ENCODE measurements at places on chromosomes 6 and 20.

- no peak for DNase-seq
Observed at GRCh38 chr20:24016607-24017457, 28.3 kb upstream of the GGTLC1 start.

- peak; percentile 82 for DNase-seq
Observed at GRCh38 chr6:45421709-45422502, 44.2 kb upstream of the SUPT3H start.

GRCh38 chr6:33868141-33868540, 64.3 kb upstream of the MLN start:
- no peak for DNase-seq

- DNase-seq, result peak; percentile 74
Observed at GRCh38 chr6:28863604-28864325, 60.0 kb downstream of the TRIM27 start.

- DNase-seq, result no peak
Observed at GRCh38 chr20:49684335-49684997, 29.2 kb downstream of the B4GALT5 start.

- DNase-seq, result no peak
Observed at GRCh38 chr20:61310954-61311353, 58.9 kb downstream of the CDH4 start.

- DNase-seq, result peak; percentile 89
Observed at GRCh38 chr6:116251568-116252384, 2.1 kb downstream of the TSPYL4 start.

DNA sequence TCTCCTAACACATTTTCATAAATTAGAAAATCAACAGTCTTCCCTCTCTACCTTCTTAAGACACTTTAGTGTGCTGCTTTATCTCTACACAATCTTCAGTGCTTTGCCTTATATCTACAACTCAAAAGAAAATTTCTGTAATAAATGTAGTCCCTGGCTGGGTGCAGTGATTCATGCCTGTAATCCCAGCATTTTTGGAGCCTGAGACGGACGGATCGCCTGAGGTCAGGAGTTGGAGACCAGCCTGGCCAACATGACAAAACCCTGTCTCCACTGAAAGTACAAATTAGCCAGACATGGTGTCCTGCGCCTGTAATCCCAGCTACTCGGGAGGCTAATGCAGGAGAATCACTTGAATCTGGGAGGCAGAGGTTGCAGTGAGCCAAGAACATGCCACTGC, 9.7 kb upstream of the EDN1 start:
- DNase-seq, result peak; percentile 84

DNA sequence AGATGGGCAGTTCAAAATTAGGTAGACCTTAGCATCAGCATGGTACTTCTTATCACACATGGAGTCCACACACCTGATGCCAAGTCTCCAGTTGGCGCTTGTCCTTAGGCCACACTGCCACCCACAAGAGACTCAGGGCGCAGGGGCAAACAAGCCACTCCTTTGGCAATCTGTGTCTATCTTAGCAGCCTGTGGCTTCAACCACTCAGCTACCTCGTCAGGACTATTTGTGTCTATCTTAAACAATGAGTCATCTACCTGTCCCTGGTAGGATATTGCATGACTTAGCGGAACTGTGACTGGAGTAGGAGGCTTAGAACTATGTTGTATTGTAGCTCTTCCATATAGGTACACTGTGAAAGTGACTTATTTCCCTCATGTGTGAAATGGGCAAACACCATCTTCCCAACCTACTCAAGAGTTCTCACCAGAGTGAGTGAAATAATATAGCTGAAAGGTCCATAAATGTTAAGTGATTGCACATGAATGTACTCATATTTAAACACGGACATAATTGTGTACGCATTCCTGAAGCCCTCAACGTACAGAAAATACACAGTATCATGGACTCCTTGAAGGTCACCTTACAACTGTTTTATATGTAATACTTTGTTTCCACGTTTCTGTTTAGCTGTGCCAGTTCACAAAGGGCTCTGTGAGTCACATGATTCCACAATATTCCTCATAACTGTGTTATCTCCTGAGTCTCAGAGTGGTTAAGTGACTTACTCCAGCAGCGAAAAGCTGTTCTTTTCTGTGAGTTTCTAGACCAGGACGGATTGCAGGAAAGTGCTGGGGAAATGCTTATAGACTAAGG, 1.6 kb downstream of the TRIM27 start:
- DNase-seq, result peak; percentile 73

DNA sequence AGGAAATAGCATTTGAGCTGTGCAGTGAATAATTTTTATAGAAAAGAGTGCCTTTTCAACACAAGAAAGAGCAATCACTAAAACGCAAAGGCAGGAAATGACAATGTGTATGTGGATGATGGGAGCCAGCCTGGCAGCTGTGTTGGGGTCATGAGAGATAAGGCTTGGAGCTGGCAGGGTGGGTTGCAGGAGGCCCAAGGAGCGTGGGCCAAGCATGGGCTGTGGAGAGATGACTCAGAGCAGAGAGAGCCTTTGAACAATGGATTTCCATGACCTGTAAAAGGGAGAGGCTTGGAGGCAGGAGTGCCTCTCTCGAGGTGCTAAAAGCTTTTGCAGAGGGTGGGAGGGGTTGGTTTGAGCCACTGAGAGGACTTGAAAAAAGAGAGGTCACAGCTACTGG, 6.6 kb upstream of the TBC1D7 start:
- DNase-seq, result peak; percentile 8

DNA sequence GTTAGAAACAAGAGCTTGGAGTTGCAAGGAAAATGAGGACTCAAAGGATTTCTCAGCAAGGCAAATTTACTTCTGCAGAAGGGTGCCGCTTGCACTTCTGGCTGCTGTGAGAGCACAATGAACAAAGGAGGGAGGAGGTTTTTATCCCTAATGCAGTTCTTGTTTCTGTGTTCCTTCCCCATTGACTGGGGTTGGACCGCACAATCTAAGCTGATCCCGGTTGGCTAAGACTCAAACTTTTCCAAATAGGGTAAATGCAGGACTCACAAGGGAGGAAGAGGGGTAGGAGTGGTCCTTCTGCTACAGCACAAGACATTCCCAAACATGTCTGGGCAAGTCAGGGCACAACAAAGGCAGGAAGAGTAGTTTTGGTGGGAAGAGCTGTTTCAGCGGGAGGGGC, 249.6 kb upstream of the MOCS1 start:
- DNase-seq, result no peak

GRCh38 chr6:135439549-135439948, 58.0 kb downstream of the AHI1 start:
- DNase-seq, result no peak

- no peak for DNase-seq
Observed at GRCh38 chr20:31934968-31935764, 16.7 kb downstream of the PDRG1 start.

GRCh38 chr6:116387374-116387773, 16.6 kb downstream of the DSE start:
- DNase-seq, result peak; percentile 80

GRCh38 chr6:150765067-150765764, 100.3 kb upstream of the MTHFD1L start:
- DNase-seq, result no peak

DNA sequence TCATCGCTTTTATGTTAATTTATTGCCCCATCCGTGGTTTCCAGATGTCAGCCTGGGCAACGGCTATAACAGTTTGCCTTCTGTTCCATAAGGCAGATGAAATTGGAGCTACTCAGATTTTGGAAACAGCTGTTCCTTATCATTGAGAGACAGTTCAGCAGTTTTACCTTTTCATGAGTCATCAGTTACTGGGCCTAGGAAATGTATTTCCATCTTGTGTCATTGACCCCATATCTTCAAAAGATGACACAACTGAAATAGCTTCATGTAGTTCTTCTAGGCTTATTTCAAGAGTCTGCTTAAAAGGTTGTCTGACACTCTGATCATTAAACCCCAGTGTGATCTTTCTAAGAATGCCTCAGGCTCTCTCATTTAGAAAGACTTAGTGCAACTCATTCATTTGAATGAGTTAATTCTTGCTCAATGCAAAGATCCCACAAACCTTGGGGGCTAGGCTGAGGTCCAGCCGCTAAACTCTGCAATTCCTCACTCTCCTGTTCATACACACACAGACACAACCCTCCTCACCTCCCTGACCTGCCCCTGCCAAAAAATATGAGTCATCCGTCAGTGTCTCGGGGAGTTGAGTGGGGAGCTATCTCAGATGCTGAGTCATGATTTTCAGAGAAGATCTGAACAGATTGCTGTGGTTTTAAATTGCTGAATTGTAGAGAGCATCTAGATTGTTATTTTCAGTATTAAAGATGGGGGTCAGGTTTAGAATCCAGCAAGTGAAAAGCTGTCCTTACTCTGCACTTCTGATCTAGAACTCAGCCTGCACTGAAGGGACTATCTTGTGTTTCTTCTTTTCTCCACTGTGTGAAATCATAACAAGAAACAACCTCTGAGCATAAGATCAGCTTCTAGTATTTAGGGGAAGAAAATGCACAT, 61.8 kb downstream of the RPP40 start:
- peak; percentile 93 for DNase-seq

DNA sequence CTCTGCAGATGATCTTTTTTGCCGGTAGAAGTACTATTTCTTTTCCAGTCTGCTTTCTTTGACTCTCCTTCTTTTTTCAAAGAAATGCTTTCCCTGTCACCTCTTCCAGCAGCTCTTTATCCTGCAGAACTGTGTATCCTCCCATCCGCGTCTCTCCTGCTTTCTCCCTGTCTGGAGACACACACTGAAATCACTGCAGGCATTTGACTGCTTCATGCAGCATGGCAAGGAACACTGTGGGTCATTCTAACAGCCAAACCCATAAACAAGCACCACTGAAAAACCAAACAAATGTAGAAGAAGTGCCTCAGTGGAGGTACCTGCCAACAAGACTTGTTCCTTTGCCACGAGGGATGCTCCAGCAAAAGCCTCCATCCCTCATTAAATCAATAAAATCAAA, 403.7 kb upstream of the CITED2 start:
- DNase-seq, result no peak

- peak; percentile 78 for DNase-seq
Observed at GRCh38 chr6:2970753-2971419, 481 bp downstream of the SERPINB6 start.

- no peak for DNase-seq
Observed at GRCh38 chr6:154954347-154954746, 40.8 kb upstream of the TIAM2 start.

DNA sequence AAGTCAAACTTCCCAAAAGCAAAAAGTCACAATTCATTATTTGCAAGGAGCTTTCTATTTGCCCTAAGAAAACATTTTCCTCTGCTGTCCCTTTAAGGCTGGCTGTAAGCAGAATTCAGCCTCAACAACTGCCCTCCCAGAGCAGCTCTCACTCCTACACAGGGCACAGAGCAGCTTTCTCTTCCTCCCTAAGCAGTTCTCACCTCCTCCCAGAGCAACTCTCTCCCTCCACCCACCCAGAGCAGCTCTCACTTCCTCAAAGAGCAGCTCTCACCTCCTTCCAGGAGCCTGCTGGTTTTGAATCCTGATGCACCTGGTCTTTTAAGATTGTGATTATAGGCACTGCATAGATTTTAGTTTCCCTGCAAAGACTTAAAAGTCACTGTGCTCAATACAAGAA, 120.6 kb upstream of the TMEM181 start:
- DNase-seq, result no peak

DNA sequence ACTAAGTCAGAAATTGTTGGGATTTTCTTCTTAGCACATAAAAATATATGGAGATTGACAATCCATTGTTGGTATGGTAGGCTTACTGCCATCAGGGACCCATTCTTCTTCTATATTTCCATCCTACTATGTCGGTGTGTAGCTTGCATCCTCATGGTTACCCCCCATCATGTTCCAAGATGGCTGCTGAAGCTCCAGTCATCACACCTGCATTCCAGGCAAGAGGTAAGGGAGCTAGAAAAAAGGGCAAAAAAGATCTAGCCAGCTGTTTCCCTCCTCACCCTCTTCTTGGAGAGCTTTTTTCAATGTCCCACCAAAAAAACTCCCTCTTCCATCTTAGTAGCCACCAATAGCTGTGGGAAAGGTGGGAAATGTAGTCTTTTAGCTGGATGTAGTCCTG, 13.6 kb downstream of the SLC2A10 start:
- DNase-seq, result no peak

DNA sequence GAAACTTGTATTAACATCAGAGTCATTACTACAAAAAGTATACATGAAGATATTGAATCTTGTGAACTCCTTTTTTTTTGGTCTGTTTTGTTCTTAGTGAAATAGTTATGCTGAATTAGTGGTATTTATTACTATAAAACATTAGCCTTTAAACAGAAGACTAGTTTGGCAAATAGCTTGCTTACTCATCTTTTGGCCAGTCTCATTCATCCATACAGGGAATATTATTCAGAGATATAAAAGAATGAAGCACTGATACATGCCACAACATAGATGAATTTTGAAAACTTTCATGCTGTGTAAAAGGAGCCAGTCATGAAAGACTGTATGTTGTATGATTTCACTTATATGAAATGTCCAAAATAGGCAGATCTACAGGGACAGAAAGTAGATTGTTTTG, 205.9 kb downstream of the ZFAND3 start:
- DNase-seq, result peak; percentile 47

- no peak for DNase-seq
Observed at GRCh38 chr20:32153156-32153665, 43.7 kb downstream of the TM9SF4 start.

- no peak for DNase-seq
Observed at GRCh38 chr20:50532221-50532620, 22.0 kb downstream of the PTPN1 start.

GRCh38 chr20:56273491-56273890, 25.0 kb downstream of the MC3R start:
- DNase-seq, result no peak

GRCh38 chr6:133951227-133951626, 1.8 kb upstream of the TBPL1 start:
- peak; percentile 7 for DNase-seq

GRCh38 chr6:139522511-139523220, 148.2 kb upstream of the CITED2 start:
- DNase-seq, result peak; percentile 27

GRCh38 chr6:18192026-18192425, 36.8 kb downstream of the KDM1B start:
- no peak for DNase-seq

DNA sequence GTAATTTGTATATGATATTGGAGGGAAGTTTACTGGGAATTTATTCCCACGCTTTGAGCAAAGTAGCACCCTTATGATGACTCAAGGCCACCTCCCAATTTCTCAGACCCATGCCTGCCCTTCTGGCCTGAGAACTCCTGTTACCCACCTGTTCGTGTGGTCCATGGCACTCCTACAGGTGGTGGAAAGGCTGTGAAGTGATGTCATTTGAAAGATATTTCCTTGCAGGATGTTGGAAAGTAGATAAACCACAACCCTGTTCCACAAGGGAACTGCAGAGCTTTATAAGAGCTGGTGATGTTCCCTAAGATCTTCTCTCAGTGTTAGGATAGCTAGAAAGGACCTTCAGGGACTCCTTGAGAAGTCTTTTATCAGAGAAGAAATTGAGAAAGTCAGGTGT, 70.5 kb downstream of the ADGRG6 start:
- no peak for DNase-seq

DNA sequence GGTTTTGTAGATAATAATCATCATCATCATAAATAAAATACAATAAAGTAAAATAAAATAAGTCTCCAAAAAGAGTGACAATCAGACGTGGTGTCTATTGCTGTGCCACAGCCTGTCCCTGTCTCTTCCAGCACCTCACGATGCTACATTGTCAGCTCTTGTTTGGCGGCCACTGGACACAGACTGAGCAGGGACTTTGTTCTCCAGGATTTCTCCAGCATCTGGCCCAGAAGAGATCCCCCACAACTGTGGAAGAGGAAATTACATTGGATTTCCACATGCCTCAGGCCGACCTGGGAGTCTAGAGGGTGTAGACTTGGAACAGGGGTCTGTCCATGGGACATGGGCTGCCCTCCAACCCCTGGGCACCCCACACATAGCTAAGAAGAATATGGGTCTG, 39.2 kb upstream of the RALY start:
- no peak for DNase-seq

All from GM23248 (cell line).